ENCODE measurements at places on chromosomes 5 and 9.

GRCh38 chr5:150710165-150710564, 9.3 kb upstream of the RBM22 start:
- no peak for DNase-seq

- DNase-seq = no peak
Observed at GRCh38 chr5:116473706-116474105, 100.9 kb downstream of the SEMA6A start.

GRCh38 chr5:109959652-109960051, 269.9 kb downstream of the MAN2A1 start:
- DNase-seq = no peak

- DNase-seq = no peak
Observed at GRCh38 chr9:101465326-101465915, 29.8 kb upstream of the ALDOB start.

DNA sequence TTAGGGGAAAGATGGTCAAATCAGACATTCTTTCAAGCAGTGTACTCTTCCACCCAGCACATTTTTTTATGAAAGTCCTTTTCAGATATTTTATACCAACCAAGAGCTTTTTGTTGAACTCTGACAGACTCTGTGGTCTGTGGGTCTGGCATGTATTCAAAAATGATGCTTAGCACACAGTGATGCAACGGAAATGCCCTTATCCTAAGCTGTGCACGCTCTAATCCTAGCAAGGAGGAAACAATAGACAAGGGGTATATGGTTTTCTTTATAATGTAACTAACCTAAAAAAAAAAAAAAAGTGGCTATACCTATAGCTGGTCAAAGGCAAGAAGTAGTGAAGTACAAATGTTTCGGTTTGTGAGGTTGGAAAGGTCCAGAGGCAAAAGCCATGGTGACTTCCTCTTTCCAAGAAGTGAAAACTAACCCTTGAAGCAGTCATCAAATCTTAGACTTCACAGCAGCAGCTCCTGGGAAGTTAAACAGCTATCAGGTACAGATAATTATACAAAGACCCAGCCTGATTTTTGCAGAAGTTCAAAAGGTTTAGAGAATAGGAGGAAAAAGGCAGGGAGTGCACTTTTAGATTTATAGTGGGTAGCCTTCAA, 82.5 kb downstream of the SEMA6A start:
- DNase-seq = peak; percentile 24

GRCh38 chr5:136166909-136167308, 26.1 kb downstream of the SMIM32 start:
- no peak for DNase-seq

- no peak for DNase-seq
Observed at GRCh38 chr5:119218830-119219782, 136.7 kb upstream of the TNFAIP8 start.

DNA sequence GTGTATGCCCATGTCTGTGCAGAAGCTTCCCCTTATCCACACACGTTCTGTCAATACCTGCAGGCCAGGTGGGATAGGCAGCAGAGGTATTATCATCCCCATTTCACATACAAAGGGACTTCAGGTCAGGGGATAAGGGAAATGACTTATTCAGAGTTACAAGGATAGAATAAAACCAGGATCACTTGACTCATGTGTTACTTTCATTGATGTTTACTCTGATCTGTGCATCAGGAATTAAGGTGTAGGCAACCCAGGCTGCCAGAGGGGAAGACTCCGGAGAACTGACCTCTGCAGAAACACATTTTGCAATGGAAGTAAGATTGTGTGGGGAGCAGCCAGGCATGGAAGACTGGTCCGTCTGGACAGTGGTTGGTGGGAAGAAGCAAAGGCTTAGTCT, 74.2 kb upstream of the FSTL4 start:
- no peak for DNase-seq

GRCh38 chr5:11046160-11046559, 285.1 kb upstream of the DAP start:
- DNase-seq = no peak

GRCh38 chr5:136694258-136694657, 328.9 kb upstream of the TRPC7 start:
- DNase-seq = no peak

- DNase-seq = no peak
Observed at GRCh38 chr5:24643156-24643555, 1.6 kb downstream of the CDH10 start.

- DNase-seq = no peak
Observed at GRCh38 chr5:124858612-124859011, 112.2 kb upstream of the ZNF608 start.

GRCh38 chr5:4572311-4573100, 567.6 kb upstream of the ADAMTS16 start:
- no peak for DNase-seq

DNA sequence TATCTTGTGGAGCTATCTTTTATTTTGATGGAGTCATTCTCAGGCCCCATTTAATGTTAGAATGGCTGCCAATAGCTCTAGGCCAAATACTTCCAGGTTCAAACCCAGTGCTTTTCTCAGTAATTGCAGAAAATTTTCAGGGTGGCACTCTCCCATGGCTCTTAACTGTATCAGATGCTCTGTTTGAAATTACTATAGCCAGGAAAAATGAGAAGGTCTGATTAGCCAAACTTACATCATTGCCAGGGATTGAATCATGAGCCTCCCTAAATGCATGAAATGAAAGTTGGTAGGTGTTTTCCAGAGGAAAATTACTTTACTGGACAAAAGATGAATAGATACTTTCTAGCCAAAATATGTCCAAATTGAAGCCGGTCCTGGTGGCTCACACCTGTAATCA, 404.8 kb downstream of the MAT2B start:
- no peak for DNase-seq

DNA sequence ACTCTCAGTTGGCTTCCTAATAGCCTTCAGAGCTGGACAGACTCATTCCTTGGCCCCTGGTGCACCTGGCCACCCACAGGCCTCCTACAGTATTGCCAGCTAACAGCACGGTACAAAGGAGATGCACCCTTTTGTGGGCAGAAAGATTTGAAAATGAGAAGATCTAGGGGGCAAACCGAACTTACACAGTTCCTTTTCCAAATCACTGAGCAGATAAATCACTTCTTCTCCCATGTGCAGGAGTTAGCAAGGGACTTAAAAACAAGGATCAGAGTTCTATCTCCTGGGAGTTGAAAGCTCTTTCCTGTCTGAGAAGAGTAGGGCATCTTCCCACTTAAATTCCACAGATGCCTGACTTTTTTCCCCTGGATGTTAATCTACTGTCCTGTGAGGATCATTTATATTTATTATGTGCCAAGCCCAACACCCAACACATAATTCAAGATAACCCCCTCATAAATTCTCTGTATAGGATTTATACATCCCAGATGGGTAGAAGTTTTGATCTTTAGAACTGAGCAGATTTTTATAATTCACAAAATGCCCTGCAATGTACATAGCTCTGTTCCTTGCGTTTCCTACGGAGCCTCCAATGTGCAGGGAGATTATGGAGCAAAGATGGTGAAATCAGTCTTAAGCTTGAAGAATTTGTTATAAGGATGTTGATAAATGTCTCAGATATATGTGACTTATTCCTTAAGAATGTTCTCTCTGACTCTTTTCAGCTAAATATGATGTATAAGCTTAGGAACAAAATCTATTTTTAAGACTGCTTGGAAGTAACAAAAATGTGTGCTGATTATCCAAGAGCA, 207.2 kb upstream of the DAPK1 start:
- no peak for DNase-seq

GRCh38 chr5:142152384-142152732, 43.8 kb downstream of the NDFIP1 start:
- DNase-seq = no peak

- no peak for DNase-seq
Observed at GRCh38 chr9:129403779-129404620, 216.9 kb downstream of the C9orf50 start.

GRCh38 chr5:172911976-172912375, 47.2 kb upstream of the RPL26L1 start:
- no peak for DNase-seq

DNA sequence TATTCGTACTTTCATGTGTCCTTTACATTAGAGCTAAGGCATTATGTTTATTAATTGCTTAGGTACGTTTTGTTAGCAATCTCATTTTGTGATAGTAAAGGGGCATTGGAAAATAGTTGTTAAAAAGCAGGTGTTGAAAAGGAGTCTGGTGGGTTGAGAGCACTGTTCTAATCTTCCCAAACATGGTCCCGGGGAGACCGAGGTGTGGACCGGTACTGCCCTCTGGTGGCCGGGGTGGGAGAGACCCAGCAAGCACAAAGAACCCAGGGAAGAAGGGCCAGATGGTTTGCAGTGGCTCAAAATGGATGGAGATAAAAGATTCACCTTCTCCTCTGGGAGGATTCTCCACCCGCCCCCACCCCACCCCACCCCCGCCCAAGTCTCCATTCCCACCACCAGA, 26.1 kb downstream of the IDNK start:
- DNase-seq = peak; percentile 71

DNA sequence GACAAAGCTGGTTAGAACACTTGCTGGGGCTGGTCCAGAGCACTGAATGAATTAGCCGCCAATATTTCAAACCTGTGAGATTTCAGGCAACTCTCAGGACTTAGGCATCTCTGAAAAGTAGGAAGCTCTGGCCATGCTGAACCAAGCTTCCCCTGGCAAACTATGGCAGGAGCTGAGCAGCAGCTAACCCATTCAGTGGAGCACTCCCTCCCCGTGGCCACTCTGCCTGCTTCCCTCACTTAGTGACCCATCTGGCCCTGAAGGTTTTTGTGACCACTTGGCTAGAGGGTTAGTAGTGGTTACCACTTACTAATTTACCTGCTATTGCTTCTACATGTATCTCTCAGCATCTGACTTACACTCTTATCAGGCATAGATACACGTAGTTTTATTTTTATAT, 25.5 kb downstream of the FOXI1 start:
- DNase-seq = no peak

GRCh38 chr5:167993771-167994170, 297.7 kb upstream of the WWC1 start:
- DNase-seq = no peak

- no peak for DNase-seq
Observed at GRCh38 chr5:172719211-172719610, 51.8 kb downstream of the DUSP1 start.

DNA sequence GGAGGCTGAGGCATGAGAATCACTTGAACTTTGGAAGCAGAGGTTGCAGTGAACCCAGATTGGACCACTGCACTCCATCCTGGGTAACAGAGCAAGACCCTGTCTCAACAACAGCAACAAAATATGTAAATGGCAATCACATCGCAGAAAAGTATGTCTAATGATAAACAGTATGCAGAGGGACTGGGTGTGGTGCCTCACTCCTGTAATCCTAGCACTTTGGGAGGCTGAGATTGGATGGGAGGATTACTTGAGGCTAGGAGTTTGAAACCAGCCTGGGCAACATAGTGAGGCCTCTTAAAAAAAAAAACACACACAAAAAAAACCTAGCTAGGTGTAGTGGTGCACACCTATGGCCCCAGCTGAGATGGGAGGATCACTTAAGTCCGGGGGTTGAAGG, 40.3 kb downstream of the HSDL2 start:
- no peak for DNase-seq

DNA sequence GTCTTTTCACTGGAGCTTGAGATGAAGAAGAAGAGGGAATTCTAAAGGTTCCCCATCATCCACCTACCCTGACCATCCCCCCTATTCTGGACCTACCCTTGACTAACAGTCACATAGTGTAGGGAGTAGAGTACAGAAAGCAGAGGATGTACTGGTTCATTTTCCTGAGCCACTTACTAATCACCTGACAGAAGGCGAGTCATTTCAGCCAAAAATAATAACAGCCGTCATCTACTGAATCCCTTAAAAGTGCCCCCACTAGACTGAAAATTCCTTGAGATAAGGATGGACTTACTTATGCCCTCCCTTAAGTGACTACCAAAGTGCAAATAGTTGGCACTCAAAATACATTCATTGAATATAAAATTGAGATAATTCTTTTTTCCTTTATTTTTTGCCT, 112.2 kb downstream of the FOXD1 start:
- DNase-seq = no peak

DNA sequence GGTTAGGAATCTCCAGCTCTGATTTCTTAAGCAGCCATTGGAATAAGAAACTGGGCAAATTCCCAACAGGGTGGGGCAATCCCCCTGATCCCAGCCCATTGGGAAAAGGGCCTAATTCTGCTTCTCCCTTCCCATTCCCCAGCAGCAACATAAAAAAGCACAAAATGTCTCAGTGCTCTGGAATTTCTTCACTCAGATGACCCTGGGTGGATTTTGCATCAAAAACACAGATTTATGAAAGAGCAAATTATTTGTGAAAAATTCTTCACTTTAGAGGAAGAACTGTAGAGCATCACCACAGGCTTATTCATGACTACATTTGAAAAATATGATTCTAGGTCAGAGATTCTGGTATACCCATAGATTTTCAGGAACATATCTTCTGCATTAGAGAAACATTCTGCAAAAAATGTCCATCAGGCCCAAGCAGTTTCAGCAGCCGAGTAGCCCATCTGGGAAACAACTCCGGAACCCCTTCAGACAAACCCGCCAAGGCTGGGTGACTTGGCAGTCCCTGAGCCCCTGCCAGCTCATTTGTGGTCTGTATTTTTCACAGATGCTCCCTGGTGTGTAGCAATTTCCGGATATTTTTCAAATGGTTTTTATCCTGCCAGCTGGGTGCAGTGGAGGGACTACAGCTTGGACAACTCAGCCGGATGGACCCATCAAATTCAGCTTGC, 102.1 kb upstream of the RANBP3L start:
- DNase-seq = no peak

DNA sequence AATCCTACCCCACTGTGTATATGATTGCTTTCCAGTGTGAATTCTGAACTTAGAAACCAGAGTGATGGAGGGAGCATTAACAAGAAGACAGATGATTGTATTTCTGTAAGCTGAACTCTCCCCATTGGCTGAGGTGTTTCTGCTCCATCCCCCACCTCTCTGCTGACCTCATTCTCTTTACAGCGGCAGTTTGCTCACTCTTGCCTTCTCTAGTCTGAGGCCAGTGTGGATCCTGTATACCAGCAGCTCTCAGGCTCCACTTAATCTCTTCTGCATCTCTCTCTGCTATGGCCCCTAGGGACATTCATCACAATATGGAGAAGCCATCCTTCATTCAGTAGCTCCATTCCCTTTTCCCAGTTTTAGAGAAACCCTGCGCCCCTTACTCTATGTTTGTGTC, 358.8 kb downstream of the MAN2A1 start:
- no peak for DNase-seq

- DNase-seq = no peak
Observed at GRCh38 chr5:174402222-174402812, 322.1 kb upstream of the MSX2 start.

- no peak for DNase-seq
Observed at GRCh38 chr9:77848897-77849296, 182.7 kb downstream of the GNAQ start.

DNA sequence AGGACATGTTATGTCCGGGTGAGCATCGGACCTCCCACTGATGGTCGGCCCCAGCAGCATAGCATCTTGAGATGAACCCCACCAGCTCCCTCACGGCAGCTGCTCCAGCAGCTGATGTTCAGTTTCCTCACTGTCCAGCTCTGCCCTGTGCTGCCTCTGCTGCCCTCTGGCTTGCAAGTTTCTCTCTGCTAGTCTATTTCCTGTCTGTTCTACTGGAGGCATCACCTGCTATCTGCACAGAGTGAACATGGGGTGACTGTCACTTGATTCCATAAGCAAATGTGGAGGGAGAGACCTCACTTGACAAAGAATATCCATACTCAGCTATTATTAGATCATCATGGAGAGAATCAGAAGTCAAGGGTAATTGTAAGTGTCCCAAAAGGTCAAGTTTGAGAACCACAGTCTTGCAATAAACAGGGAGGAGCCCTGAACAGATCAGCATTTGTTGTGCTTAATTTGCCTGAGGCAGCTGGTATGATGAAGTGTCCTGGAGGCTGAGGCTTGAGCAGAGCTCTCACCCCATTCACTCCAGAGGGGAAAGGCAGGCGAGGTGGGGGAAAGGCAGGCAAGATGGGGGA, 702.8 kb downstream of the SEMA5A start:
- no peak for DNase-seq
